ENCODE measurements at places on chromosomes 11 and 22.

DNA sequence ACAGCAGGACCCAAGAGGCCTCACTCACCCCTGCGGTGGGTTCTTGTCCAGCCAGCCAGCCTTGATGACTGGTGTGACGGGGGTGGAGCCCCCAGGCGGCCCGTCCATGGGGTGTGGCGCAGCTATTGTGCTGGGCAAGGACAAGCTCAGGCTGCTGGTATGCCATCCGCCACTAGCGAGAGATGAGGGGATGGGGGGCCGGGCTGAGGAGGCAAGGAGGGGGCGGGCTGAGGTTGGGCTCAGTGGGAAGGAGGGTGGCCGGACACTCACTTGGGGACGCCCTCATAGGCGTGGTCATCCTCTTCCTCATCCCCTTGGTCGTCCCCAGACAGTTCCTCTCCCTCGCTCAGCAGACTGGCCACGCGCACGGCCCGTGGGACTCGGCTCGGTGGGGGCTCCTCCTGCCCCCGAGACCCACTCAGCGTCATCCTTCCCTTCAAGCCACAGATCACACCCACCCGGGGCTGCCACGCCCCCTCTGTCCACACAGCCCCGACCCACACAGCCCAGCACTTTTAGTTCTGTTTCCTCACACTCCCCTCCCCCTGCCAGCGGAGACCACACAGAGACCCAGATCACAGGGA, 38.0 kb upstream of the PDE2A start:
- DNase-seq, result no peak

DNA sequence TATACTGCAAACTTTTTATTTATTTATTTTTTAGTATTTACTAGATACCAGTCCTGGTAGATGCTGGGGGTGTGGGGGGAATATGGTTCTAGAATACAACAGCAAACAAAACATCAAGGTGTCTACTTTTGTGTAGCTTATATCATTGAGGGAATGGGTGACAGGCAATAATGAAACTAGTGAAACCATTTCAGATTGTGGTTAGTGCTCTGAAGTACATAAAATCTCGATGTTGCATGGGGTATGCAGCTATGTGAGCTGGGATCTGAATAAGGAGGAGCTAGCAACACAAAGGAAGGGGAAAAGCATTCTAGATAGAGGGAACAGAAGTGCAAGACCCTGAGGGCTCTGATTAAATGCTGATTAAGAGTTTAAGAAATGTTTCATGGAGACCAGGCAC, 103.5 kb downstream of the WT1 start:
- DNase-seq, result no peak

DNA sequence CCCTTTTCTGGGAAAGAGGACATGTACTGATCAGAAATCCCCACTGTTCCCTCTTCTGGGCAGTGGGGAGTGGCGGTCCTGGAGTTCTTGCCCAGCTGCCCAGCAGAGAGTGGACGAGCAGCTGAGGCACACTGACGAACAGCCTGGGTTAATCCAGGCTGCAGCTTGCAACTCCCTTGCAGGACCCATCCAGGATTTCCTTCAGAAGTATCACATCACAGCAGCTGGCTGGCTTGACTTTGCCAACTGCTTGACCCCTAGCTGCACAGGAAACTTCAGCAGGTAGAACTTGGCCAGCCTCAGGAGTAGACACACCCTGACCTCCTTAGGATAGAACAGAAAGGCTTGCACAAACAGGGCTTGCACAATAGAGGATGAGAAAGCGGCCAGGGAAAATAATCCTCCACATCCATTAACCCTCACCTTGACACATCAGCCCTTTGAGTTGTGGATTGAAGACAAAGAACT, 27.9 kb upstream of the FZD4 start:
- no peak for DNase-seq

GRCh38 chr11:9250139-9250582, 15.0 kb downstream of the DENND5A start:
- no peak for DNase-seq

DNA sequence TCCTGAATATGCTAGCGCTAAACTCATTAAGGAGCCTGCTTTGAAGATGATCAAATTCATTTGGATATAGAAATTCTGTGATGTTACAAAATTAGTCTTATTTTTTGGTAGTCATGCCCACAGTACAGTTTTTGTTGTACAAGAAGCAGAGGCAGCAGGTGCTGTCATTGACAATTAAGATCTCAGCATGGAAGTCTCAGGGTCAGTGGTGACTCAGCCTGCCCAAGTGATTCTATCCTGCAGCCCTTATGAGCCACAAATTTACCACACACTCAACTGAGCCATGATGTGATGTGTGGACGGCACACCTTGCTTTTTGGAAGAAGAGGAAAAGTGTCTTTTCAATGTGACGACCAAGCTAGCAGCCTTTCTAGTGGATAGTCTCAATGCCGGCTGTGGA, 153.6 kb upstream of the SORL1-AS1 start:
- no peak for DNase-seq

DNA sequence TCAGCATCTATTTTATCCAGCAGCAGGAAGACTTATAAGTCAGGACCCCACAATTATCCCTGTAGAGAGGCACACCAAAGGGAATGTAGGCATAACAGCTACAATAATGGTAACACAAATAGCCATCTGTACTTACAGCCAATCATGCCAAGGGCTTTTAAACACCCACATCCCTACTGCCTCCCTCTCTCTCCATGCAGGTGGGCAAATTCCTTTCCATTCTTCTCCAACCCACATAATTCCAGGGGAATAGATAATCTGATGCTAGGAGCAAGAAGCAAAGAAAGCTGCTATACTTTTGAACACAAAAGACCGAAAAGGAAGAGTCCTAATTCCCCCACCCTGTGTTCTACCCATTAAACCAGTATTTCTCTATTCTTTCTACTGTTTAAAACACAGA, 46.7 kb downstream of the RBFOX2 start:
- no peak for DNase-seq

GRCh38 chr11:117818041-117818873, 6.3 kb downstream of the FXYD2 start:
- no peak for DNase-seq

DNA sequence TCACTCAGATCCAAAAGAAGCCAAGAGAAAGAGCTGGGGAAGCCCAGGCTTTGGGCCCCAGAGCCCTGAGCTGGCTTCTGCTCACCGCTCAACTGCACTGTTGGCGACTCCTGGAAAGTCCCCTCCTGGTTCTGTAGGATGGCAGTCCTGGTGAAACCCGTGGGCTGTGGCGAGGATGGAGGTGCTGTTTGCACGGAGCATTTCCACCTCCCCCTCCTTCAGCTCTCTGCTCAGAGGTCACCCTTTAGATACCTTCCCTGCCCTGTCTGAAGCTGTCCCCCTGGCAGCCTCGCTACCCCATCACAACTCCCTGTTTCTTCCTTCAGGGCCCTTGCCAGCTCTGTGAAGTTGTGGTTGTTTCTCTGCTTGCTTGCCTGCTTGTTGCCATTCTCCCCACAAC, 97.8 kb downstream of the MYO18B start:
- no peak for DNase-seq
